ENCODE measurements at places on chromosomes 16 and 17.

DNA sequence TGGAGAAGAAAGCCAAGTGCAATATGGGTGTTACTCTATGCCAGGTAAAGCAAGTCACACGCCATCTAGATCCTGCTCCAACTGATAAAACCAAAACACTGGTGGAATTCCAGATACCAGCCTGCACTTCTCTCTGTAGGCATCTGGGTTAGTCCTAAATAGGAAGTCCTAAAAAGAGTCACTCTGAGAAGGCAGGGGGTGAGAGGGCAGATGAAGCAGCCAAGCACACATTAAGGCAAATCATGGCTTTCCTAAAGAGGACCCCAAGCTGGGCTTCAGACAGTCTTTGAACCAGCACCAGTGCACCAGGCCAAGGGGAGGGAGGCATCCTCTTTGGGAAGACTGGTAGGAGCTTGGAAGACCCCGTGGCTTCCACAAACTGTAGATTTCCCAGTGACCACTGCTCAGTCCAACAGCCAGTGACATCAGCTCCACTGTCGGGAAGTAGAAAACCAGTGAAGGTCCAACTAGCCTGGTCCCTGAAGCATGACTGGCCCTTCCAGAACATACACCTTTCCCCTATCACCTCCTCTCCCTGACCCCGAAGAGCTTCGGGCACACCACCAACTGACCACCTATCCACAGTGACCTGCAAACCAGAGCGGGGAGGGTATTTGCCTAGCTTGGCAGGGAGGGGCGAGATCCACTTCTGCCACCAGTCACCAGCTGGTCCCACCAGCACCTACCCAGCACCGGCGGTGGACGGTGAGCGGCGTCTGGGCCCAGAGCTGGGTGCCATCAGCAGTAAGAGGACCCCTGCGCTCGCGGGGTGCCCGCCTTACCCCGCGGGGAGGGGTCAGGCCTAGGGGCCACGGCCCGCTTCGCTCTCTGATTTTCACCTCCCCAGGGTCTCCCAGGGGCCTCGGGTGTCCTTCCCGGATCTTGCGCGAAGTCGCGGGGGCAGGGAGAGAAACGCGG lies 1.0 kb downstream of the LITAF start:
- peaks cover 50% of the 10 kb centered on the region for H3K4me1 ChIP-seq
- peak; percentile 38 for DNase-seq
- peak overlapping the region; percentile 88 for H3K27ac ChIP-seq

DNA sequence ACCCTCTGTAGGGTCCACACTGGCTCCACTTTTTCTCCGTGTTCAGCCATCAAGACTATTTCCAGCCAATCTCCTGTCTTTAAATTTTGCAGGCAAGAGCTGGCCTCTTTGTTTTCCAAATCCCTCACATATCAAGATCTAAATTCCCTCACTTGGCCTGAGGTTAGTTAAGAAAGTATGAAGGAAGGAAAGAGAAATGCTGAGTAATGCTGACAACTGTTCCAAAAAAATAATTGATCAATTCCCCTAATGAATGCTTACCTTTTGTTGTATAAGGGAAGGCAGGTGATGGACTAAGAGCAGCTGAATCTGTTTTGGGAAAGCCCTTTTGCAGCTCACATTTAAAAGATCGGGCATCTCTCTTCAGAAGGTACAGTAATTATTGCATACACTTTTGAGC lies 105.1 kb upstream of the KCNJ16 start:
- no peaks in the 10 kb centered on the region for H3K27me3 ChIP-seq
- H3K4me1 ChIP-seq = no peaks in the 10 kb centered on the region
- DNase-seq = no peak
- no peak overlapping the region for H3K27ac ChIP-seq
- H3K4me3 ChIP-seq = no peak overlapping the region
- no peaks in the 10 kb centered on the region for H3K36me3 ChIP-seq

DNA sequence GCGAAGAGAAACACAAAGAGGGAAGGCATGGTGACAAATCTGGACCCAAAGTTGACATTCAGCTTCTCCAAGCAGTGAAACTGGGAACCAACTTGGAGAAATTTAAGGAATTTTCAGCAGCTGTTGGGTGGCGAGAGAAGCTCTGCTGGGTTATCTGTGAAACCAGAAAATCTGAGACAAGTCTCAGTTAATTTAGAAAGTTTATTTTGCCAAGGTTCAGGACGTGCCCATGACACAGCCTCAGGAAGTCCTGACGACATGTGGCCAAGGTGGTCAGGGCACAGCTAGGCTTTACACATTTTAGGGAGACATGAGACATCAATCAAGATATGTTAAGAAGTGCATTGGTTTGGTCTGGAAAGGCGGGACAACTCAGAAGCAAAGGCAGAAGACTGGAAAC lies 11.2 kb upstream of the CD300LF start:
- H3K27ac ChIP-seq = no peak overlapping the region
- no peaks in the 10 kb centered on the region for H3K36me3 ChIP-seq
- H3K4me1 ChIP-seq = peaks cover 4% of the 10 kb centered on the region
- no peak overlapping the region for H3K4me3 ChIP-seq
- H3K27me3 ChIP-seq = peaks cover 32% of the 10 kb centered on the region
- no peak for DNase-seq

- H3K36me3 ChIP-seq = no peaks in the 10 kb centered on the region
- H3K27me3 ChIP-seq = peaks cover 37% of the 10 kb centered on the region
- peaks cover 22% of the 10 kb centered on the region for H3K4me1 ChIP-seq
- no peak for DNase-seq
- H3K27ac ChIP-seq = no peak overlapping the region
Observed at GRCh38 chr16:68374961-68375660, 64.3 kb downstream of the PRMT7 start.

DNA sequence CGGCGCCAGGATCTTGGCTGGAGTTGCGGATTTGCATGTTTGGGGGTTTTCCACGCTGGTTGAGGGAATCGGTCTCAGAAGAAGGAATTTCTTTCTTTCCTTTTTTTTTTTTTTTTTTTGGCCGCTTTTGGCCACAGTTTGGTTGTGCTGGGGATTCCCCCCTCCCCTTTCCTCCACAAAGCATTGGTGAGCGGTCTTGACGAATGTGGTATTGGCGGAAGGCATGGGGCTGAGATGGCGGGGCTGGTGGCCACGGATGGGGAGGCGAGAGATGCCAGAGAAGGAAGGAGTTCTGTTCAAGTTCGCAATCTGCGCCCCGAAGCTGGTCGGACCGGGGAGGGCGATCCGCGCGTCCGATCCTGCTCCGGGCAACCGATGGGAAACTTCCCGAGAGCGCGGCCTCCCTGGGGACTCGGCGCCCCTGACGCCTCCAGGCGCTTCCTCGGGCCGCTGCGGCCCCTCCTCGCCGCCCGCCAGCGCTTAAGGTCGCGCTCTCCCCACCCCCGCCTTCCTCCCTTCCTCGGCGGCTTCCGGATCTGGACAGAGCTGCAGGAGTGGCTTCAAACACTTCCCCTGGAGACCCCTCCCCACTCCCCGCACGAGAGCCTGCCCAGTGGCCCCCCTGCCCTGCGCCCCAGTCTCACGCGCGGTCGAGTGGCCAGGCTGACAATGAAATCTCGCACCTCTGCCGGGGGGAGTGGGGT lies 43.2 kb downstream of the RAI1 start:
- peaks cover 20% of the 10 kb centered on the region for H3K4me1 ChIP-seq
- H3K36me3 ChIP-seq = peaks cover 10% of the 10 kb centered on the region
- H3K4me3 ChIP-seq = peak overlapping the region; percentile 57

- H3K36me3 ChIP-seq = peaks cover 13% of the 10 kb centered on the region
- DNase-seq = no peak
- H3K4me3 ChIP-seq = no peak overlapping the region
Observed at GRCh38 chr16:53826658-53827057, 122.7 kb downstream of the FTO start.

- no peak overlapping the region for H3K27ac ChIP-seq
- H3K4me3 ChIP-seq = no peak overlapping the region
- H3K4me1 ChIP-seq = no peaks in the 10 kb centered on the region
Observed at GRCh38 chr17:49482144-49482817, 12.8 kb upstream of the NGFR start.

- peaks cover 3% of the 10 kb centered on the region for H3K4me1 ChIP-seq
- H3K4me3 ChIP-seq = no peak overlapping the region
- no peaks in the 10 kb centered on the region for H3K36me3 ChIP-seq
- peaks cover 26% of the 10 kb centered on the region for H3K27me3 ChIP-seq
- no peak for DNase-seq
- H3K27ac ChIP-seq = no peak overlapping the region
Observed at GRCh38 chr16:86826941-86827340, 248.6 kb downstream of the FOXL1 start.

- no peak overlapping the region for H3K4me3 ChIP-seq
- H3K27ac ChIP-seq = no peak overlapping the region
- peaks cover 5% of the 10 kb centered on the region for H3K4me1 ChIP-seq
Observed at GRCh38 chr17:43956222-43956621, 2.5 kb upstream of the PYY start.

DNA sequence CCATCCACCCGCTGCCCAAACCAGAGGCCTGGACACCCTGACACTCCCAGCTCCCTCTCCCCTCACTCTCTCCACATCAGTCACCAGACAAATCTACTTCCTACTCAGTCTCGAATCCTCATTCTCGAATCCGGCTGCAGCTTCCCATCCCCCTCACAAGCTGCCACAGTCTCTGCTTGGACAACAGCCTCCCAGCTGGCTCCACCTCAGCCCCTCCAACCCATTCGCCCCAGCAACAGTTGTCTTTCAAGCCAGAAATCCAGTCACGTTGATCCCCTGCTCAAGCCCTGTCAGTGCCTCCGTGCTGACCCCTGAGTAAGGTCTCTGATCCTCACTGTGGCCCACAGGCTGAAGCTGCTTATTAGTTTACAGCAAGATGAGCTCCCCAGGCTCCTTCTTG lies 44.2 kb upstream of the MTSS2 start:
- no peak overlapping the region for H3K27ac ChIP-seq
- no peak overlapping the region for H3K4me3 ChIP-seq
- H3K36me3 ChIP-seq = peaks cover 21% of the 10 kb centered on the region
- no peaks in the 10 kb centered on the region for H3K4me1 ChIP-seq
- H3K27me3 ChIP-seq = no peaks in the 10 kb centered on the region

DNA sequence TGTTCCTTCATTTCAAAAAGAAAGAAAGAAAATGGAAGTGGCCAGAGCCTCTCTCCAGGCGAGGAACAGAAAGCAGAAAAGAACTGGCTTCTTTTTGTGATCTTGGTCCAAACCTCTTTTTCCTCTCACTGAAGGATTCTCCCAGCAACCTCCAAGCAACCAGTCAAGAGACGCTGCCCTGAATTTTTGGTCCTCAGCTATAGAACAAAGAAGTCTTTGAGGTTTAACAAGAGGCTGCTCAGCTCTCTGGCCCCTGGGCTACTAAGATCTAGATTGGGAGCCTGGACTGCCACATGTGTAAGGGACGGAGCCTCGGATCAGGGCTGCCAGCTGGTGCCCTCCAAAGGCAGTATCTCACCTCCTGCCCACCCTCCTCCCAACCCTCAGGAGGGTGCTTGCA lies 62.6 kb downstream of the AXIN2 start:
- H3K4me1 ChIP-seq = peaks cover 10% of the 10 kb centered on the region
- H3K36me3 ChIP-seq = no peaks in the 10 kb centered on the region
- DNase-seq = no peak
- H3K27ac ChIP-seq = no peak overlapping the region
- no peak overlapping the region for H3K4me3 ChIP-seq

DNA sequence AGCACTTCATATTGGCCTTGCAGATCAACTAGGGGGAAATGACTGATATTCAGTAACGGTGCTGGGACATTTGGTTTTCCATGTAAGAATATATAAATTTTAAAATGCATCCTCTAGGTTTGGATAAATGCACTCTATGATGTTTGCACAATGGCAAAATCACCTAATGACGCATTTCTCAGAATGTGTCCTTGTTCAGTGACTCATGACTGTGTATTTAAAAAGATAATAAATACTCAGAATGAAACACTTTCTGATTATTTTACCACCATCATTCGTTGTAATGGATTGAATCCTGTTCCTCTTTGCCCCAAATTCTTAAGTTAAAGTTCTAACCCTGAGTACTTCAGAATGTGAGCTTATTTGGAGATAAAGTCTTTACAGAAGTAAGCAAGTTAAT lies 17.2 kb upstream of the ADGRG1 start:
- H3K27me3 ChIP-seq = no peaks in the 10 kb centered on the region
- no peaks in the 10 kb centered on the region for H3K36me3 ChIP-seq
- H3K27ac ChIP-seq = peak overlapping the region; percentile 89
- H3K4me1 ChIP-seq = peaks cover 63% of the 10 kb centered on the region
